NCI-H1092 treated with DMSO at 0.1 percent for 48 hours (cell line): ENCODE measurements at places on chromosomes 4 and X.

DNA sequence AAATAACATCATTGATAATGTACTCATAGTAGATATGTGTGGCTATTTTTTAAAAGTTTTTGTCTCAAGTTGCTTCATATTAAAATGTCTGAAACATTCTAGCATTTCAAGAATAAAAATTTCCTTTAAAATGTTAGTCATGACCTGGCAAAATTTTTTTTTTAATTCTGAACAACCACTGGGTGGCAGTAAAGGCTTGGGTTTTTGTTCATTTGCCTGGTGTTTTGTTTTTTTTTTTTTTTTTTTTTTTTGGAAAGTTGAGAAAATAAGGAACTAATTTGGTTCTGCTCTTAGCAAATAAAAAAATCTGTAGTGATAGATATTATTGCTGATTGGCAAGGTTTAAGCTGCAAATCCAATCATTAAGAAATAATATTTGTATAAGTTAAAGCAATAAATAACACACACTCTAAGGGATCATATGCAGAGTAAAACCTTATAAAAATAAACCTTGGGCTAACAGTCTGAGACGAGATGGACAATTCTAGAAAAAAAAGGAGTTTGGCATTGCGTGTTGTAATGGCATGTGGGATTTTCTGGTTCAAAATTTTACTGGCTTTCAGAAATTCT lies 81.4 kb downstream of the CEP44 start:
- peak; percentile 21 for DNase-seq

DNA sequence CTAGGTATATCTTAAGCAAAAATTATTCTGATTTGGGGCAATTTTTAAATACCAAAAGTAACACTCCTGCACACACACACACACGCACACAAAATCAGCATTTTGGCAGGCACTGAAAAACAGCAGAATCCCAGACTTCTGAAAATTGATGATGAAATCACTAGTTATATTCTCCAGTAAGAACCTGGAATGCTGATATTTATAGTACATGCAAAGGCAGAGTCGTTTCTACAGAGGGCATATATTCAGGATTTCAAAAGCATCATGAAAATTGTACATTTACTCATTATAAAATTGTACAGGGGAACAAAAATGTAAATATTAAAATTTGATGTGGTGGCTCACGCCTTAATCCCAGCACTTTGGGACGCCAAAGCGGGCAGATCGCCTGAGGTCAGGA lies 352.5 kb upstream of the PITX2 start:
- no peak for DNase-seq

DNA sequence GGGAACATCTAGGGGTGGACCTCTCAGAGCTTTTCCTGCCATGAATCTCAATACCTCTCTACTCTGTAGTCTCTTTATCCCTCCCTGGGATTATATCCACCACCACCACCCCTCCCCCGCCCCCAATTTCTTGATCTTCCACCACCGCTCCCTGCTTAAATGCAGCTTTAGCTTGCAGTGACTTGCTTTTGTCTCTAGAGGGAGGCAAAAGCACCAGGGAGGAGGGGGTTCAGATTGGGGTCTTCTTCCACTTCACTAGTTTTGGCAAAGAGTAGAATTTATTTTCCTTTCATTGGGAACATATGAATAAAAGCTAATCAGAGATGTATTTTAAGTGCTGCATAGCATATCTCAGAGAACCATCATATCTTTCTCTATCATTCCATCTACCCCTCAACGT lies 5.5 kb downstream of the ARHGAP36 start:
- no peak for DNase-seq

GRCh38 chr4:165964591-165964990 lies 91.6 kb downstream of the TLL1 start:
- DNase-seq = no peak

GRCh38 chrX:113962343-113962742 lies 621.5 kb upstream of the HTR2C start:
- no peak for DNase-seq

DNA sequence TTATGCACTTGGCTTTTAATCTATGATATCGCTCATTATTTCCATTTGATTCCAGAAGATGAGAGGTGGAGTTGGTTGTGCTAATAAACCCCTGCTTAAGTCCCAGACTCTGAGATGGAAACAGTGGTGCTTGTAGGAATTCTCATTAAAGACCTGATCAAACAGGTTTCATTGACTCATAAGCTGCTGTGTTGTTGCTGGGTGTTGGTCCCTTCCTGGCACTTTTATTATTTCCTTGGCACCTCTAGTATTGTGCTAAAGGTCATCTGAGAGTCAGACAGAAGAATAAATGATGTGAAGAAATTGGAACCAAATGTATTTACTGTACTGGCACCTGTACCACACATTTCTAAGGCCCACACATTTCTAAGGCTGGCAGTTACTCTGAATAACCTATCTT lies 544.7 kb upstream of the NR3C2 start:
- no peak for DNase-seq

GRCh38 chr4:169202145-169202699 lies 68.5 kb downstream of the SH3RF1 start:
- no peak for DNase-seq
